Central memory CD8-positive, alpha-beta T cell (primary cell): ENCODE measurements at places on chromosomes 7 and 10.

- no peak for DNase-seq
Observed at GRCh38 chr7:11792166-11792565, 39.8 kb downstream of the THSD7A start.

DNA sequence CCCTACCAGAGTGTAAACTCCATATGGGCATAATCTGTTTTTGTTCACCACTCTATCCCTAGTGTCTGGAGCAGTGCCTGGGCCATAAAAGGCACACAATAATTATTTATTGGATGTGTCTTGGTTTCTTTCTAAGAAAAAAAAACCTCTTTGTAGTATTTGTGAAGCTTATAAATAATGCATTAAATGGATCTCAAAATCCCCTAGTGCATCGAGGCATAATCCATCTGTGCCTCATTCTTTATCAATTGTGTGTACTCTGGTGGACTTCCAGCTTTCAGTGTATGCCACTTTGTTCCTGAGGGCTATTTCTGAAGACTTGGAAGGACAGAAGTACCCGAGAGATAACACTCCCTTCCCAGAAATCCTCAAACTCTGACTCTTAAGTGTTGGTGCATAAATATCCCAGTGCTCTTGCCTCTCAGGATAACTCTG lies 255.0 kb upstream of the PHYHIPL start:
- DNase-seq, result no peak

DNA sequence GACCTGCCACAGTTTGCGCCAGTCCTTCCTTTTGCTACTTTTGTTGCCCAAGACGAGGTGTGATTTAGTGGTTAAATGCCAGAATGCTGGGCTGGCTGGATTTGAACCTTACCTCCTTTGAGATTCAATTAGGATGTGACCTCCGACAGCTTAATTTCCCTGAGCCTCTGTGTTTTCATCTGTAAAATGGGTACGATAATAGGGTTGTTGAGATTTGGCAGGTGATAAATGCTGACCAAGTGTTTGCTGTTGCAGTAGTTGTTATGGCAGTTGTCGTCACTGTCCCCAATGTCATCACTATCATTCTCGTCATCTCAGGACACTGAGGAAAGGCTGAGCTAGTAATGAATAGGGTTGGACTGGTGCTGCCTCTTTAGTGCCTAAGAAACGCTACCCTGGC lies 61.1 kb downstream of the GRK5 start:
- DNase-seq, result no peak

GRCh38 chr10:121027371-121027770 lies 176.2 kb downstream of the WDR11 start:
- no peak for DNase-seq

DNA sequence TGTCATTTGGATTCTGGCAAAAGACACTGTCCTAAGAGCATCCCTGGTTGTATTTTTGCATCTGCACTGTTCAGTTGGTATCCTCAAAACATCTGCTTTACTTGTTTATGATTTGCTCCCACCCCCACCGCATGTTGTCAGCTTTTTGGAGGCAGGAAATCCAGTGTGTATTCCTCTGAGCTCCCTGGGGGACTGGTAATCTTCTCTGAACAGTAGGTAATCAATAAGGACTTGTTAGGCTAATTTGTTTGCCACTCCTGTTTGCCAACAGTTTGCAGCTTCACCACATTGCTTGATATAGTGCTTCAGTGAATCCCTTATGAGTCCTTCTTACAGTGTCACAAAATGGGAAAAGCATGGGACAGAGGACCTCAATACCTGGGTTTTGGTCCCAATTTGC lies 49.1 kb downstream of the FEZF1 start:
- DNase-seq, result no peak

DNA sequence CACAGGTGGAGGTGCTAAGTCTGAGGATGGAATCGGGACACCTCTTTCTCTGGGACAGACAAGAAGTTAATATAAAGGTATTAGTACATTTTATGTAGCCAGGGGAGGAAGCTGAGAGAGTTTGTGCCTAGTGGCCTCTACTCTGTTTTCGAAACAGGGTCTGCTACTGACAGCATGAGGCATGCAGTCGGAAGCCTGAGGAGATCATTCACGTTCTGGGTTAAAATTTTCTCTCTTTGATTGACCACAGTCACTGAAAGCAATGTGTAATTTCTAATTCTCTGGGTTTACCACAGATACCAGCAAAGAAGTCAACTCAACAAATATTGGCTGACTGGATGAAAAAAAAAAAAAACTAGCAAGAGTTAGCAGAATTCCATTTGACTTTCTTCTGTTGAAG lies 53.3 kb upstream of the KCTD7 start:
- no peak for DNase-seq

GRCh38 chr7:57867884-57868701 lies 418.1 kb downstream of the ZNF716 start:
- no peak for DNase-seq

- no peak for DNase-seq
Observed at GRCh38 chr10:107430446-107430845, 265.9 kb upstream of the SORCS1 start.

DNA sequence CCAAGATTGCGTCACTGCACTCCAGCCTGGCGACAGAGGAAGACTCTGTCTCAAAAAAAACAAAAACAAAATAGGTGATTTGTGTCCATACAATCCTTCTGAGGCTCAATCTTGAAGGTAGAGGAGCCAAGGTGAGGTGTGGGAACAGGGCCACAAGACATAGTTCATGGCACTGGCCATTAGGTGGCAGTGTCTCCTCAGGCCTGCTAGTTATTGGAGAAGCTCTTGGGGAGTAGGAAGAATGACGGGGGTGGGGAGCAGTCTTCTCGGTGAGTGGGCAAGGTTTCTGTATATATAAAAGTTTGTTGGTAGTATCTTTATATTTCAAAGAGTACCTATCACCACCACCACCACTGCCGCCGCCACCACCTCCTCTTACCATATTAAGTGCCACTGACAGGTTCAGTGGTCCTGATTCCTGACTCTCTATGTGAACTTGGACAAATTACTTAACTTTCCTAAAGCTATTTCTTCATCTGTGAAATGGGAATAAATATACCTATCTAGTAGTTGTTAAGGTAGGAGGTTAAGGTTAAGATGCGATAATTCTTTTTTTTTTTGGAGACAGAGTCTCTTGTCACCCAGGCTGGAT lies 24.0 kb downstream of the CCSER2 start:
- peak; percentile 63 for DNase-seq

GRCh38 chr10:123502983-123503382 lies 163.2 kb upstream of the GPR26 start:
- DNase-seq, result no peak

GRCh38 chr10:114729103-114729659 lies 71.1 kb upstream of the ABLIM1 start:
- no peak for DNase-seq

- DNase-seq, result no peak
Observed at GRCh38 chr7:105985229-105985628, 22.2 kb downstream of the CDHR3 start.
